Stimulated activated CD8-positive, alpha-beta memory T cell treated with anti-CD3 and anti-CD28 coated beads, Interleukin-2, amount 100 ng/mL, for 48 hours (primary cell): ENCODE measurements at places on chromosomes 7 and 10.

DNA sequence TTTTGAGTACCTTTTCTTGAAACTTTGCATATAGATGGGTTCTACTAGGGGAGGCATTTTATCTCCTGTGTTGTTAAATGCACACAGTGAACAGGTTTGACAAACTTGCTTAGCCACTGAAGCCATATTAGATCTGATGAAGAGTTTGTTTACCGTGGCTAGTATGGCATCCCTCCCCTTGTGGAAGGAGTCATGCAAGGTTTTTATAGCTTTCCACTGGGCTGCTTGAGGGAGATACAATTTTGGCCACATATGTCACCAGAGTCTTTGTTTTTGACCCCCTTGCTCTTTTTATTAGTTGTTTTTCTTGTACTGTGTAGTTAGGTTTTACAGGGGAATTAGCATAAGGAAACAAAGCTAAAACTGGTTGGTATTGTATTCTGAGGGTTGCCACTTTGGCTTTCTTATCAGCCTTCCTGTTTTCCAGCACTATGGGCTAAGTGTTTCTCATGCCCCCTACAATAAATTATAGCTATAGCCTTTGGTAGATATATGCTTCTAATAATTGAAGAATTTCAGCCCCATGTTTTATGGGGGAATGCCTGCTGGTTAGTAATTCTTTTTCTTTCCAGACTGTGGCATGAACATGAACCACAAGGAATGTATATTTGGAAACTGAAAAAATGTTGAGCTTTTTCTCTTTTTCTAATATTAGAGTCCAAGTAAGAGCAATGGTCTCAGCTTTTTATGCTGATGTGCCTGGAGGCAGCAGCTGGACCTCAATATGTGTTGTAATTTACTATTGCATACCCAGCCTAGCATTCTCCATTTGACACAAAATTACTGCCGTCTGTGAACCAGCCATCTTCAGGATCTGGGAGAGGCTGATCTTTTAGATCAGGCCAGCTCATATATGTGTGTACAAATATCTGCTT lies 18.4 kb upstream of the STEAP2 start:
- DNase-seq: no peak

- DNase-seq: no peak
These were observed 2.6 kb downstream of the ABI1 start for GRCh38 chr10:26857991-26858706.

DNA sequence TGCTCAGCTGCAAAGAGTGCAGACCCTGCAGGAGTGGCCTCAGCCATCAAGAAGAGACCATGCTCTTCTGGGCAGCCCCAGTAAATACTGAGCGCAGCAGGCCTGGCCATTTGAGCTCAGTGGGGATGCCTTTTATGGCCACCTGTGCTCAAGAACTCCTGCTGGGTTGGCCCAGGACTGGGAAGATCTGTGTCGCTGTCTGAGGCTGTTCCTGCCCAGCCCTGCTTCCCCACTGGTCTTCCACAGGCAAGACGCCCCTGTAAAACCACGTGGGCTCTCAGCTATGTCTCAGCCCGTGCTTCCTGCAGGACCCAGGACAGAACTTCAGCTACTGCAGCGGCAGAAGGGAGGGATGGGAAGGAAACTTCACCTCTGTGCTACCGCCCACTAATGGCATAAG lies 10.5 kb upstream of the PPIF start:
- DNase-seq: no peak

DNA sequence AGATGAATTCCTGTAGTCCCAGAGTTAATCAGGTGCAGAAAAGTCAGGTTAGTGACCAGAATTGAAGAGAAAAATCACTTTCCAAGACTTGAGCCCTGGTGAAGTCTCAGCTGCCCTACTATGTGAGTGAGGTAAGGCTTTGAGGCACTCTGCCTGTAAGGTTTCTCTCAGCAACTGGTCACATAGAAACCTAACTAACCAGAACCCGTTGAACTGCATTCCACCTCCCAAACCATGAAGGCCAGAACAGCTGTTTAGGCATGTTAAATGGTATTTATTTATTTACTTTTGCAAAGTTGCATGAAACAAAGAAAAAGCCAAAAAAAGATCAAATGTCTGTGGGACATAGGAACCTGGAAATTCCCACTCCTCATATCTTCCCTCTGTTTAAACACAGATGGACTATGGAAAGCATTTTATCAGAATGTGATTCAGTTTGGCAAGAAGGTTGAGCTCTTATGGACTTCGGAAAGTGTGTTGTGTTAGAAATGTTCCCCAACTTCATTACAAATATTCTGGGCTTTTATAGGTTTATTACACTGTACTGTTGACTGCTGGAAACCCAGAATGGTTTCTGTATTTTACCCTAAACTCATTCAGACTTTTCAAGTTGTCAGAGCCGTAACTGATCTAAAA lies 12.8 kb upstream of the GPR85 start:
- DNase-seq: no peak

- DNase-seq: no peak
These were observed 33.4 kb upstream of the VWDE start for GRCh38 chr7:12436896-12437535.

DNA sequence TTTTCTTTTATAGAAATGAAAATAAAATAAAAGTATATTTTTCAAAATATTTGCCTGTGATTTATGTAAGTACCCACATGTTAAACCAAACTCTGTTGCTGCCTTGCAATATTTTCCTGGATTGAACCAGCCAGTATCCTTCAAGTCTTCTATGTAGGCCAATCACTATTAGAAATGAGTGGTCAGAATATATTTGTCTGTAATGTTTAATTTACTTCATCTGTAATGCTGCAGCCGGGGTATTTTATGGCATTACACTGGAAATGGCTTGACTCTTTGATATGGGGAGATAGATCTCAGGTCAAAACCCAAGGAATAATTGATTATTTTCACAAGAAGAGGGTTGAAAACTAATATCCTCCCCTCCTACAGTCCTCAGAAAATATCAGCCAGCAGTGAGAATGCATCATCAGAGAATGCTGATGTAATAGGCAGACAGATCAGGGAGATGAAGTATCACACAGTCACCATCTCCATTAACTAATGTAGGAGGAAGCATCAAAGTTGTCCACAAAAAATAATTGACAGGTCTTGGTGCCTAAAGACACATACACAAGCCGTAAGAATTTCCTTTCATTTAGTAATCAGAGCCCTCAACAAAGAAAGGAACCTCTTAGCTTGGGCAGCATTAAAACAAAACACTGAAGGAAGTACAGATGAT lies 82.5 kb downstream of the VWDE start:
- no peak for DNase-seq

- peak; percentile 58 for DNase-seq
These were observed 744 bp downstream of the PPRC1 start for GRCh38 chr10:102133373-102134195.

DNA sequence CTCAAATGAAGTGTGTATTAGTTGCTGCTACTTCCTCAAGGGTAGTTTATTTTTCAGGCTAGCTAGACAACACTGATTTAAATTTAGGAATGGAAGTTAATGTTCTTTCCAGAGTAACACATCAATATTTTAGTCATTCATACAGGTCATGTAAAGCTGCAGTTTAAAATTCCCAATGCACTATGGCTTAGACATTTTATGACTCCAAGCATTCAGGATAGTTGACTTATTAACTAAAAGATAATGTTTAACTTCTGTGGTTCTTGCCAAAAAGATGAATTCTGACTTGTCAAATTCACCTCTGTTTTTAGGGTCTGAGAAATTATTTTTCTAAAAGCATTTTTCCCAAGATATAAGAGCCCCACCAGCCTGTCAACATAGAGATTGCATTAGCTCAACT lies 131.9 kb downstream of the TFPI2 start:
- no peak for DNase-seq

- DNase-seq: no peak
These were observed 184.2 kb downstream of the CELF2 start for GRCh38 chr10:11201911-11202310.

GRCh38 chr7:116087291-116087690 lies 56.7 kb upstream of the TFEC start:
- no peak for DNase-seq

GRCh38 chr10:104515678-104516199 lies 125.4 kb upstream of the SORCS3 start:
- no peak for DNase-seq

- no peak for DNase-seq
These were observed 259.6 kb downstream of the RPS24 start for GRCh38 chr10:78292982-78293865.

GRCh38 chr10:119461923-119462322 lies 80.6 kb downstream of the RGS10 start:
- DNase-seq: no peak

- DNase-seq: no peak
These were observed 5.6 kb downstream of the TPK1 start for GRCh38 chr7:144830024-144830785.

DNA sequence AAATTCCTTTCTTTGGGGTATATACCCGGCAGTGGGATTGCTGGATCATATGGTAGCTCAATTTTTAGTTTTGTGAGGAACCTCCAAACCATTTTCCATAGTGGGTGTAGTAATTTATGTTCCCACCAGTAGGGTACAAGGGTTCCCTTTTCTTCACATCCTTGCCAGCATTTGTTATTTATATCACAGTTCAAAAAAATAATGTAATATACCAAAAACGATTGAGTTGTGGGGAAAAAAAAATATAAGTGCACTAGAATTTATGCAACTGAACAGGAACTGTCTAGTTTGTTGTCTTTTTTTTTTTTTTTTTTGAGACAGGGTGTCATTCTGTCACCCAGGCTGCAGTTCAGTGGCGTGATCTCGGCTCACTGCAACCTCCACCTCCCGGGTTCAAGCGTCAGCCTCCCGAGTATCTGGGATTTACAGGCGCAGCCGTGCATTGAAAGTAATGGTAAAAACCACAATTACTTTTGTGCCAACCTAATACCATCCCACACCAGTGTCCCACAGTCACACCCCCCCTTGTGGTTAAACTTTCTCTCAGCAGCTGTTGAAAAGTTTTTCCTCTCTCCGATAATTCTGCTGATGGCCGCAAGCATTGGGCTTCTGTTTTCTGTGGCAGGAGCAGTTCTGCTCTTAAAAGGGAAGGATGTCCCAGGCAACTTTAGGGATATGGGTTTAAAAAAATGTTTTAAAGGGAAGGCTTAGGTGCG lies 6.8 kb upstream of the LAT2 start:
- DNase-seq: no peak

DNA sequence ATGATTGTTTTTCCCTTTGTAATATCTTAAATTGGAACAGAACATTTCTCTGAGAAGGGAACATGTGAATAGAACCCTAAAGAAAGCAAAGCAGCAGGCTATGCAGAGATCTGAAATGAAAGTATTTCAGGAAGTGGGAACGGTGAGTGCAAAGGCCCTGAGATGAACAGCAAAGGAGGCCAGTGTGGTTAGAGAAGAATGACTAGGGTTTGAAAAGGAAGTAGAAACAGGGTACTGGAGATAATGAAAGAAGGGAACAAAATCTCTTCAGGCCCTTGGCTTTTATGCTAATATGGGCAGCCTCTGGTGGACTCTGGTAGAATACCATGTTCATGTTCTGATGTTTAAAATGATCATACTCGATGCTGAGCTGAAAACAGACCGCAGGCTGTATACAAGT lies 22.2 kb downstream of the ARHGAP21 start:
- no peak for DNase-seq

GRCh38 chr10:6244510-6244909 lies 41.8 kb downstream of the PFKFB3 start:
- no peak for DNase-seq

DNA sequence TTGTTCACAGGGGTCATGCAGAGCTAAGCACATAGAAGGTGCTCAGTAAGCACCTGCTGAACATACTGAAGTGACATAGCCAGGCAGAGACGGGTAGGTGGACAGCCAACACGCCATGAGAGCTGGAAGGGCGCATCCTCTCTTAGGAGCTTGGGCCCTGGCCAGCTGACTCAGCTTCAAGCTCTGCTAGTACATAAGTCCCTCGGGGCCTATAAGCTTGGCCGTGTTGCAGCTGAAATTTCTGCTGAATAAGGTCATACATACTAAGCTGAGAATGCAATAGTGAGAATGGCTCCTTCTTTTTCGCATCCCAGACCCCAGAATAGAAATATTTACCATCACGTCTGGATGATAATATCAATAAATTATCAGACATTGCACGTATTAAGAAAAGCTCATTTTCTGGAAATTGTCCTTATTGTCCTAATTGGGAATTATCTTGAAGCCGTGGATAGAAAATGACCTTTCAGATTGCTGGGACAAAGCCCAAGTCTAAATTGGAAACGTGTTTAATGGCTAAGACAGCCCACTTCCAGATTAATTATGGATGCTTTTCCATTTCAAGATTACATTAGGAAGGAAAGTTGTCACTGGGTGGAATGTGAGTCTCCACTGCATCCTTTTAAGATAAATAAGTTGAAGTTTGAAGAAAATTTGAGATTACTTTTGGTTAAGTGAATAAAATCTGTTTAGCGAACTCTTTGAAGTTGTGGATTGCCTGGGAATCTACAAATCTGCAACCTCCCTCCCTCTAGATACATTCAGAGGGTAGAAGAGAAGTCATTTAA lies 287.1 kb upstream of the C7orf33 start:
- DNase-seq: no peak

DNA sequence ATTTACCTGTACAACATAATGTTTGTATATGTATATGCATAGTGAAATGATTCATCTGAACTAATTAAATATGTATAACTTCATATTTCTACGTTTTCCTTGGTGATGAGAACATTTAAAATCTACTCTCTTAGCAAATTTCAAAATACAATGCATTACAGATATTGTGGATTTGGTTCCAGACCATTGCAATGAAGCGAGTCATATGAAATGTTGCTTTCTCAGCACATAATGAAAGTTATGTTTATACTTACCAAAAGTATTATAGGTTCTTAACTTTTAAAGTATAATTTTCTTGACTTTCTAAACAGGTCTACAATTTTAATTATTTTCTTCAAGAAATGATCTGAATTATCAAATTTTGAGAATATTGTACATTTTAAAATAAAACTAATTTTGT lies 189.2 kb downstream of the CSTF2T start:
- DNase-seq: no peak

DNA sequence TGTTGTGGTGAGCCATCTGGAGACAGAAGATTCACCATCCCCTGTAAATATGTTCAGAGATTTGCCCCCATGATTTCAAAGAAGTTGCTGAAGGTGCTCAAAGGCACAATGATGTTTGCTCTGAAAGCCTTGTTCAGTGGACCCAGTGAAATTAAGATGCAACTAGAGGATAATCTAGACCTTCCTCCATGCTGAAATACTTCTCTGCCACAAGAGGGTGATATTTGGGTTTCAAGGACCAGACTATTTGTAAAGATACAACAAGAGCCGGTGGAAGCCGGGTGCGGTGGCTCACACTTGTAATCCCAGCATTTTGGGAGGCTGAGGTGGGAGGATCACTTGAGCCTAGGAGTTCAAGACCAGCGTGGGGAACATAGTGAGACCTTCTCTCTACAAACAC lies 13.5 kb upstream of the MSRB2 start:
- no peak for DNase-seq

DNA sequence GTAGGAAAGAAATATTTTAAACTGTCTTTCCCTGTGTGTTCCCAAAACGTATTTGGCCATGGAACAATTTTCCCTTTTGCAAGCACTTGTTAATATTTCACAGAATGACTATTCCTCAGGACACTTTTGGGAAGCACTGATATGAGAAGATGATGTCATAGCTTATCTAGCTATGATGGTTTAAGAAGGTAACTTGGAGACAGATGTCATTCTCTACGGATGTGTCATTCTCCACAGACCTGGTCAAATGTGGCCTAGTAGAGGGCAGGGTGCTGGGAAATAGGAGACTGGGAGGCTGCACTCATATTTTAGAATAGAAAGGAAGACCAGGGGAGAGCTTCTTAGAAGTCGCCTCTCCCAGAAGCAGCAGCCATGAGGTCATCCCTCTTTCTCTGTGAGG lies 220.7 kb upstream of the GLI3 start:
- no peak for DNase-seq

- DNase-seq: no peak
These were observed 48.7 kb downstream of the SEMA3A start for GRCh38 chr7:84145892-84146291.
